Nephron progenitor cell (in vitro differentiated cells): ENCODE measurements at places on chromosomes 4 and X.

DNA sequence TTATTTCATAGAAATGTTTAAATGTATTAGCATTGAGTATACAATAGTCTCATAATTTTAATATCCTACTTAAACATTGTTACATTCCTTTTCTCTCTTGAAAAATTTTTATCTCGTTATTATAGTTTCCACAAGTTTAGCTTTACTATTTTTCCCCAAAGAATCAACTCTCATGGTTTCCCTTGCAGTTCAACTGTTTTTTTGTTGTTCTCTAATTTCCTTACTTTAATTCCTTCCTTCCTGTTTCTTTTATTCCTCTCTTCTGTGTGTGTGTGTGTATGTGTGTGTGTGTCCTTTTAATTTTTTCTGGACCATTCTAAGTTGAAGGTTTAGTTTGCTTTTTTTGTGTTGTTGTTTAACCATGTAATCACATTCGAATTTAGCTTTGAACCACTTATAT lies 171.1 kb downstream of the GASK1B start:
- no peak for DNase-seq

DNA sequence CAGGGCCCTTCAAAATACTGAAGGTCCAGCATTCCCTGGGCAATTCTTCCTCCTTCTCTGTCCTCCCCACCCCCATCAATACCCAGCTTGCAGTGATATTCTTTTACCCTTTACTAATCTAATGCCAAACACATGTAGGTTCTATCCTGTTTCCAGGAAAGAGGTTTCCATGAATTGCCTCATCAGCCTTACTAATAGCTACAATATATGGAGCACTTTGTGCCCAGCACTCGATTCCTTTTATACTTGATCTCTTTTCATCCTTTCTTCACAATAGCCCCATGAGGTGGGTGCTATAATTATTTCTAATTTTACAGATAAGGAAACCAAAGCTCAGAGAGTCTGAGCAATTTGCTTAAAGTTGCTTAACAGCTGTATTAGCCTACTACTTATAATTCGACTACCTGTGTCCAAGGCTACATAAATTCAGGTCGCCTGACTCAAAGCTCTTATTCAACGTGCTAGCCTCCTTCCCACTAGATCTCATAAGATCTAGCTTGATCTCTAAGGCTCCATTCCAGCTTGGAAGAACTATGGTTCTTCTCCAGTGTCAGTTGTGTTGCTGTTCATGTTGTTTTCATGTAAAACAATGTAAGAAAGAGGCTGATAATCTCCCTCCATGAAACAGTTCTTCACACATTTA lies 229.6 kb upstream of the PGRMC2 start:
- no peak for DNase-seq

DNA sequence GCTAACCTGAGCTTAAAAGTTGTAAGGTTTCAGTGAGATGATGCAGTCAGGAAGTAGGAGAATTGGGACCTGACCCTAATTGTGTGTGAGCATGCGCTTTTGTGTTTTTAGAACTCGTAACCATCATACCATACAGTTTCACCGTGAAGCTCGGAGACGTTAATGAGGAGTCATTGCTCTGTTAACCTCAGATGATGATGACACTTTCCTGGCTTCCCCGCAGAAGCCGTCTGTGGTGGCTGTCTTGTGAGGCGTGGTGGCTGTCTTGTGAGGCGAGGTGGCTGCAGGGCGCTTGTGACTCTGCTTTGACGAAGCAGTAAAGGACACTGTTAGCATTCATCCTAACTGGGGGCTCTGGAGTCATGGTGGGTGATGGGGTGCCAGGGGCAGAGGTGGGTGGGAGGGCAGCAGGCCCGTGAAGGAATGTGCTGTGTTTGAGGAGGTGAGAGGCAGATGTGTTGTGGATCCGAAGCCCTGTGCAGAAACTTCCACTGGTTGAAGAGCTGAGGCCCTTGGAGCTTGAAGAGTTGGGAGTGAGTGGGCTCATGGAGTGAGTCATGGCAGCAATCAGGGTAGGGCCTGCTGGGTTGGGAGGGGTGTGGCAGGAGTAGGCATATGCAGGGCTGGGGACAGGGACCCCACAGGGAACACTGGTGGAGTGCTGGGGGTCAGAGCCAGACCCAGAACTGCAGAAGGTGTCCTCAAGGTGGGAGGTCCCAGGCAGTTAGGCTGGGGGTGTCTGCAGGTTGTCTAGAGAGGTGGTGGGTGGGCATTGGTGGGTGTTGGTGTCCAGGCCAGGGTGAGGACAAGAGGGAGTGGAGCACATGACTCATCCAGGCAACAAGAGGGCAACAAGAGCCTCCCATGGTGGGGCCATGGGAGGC lies 57.4 kb downstream of the NSD2 start:
- DNase-seq, result no peak

- no peak for DNase-seq
Observed at GRCh38 chr4:818106-818921, 7.6 kb downstream of the CPLX1 start.

GRCh38 chr4:38565271-38566199 lies 98.5 kb upstream of the KLF3 start:
- DNase-seq, result no peak

- DNase-seq, result no peak
Observed at GRCh38 chr4:154720123-154720522, 23.7 kb upstream of the LRAT start.

DNA sequence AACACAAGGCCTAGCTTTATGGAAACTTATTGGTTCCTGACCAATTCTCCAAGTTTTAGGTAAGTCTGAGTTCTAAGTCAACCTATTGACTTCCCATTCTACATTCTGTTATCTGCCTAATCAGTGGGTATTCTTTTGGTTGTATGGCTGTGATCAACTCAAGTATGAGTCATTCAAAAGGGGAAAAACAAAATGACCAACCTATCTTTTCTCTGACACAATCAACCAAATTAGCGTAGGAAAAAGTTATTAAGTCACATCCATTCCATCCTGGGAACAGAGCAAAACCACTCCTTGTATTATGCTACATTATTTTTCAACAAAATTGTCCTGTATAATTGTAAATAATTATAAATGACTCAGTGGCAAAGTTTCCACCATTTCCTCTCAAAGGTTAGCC lies 136.2 kb downstream of the SHROOM4 start:
- no peak for DNase-seq

DNA sequence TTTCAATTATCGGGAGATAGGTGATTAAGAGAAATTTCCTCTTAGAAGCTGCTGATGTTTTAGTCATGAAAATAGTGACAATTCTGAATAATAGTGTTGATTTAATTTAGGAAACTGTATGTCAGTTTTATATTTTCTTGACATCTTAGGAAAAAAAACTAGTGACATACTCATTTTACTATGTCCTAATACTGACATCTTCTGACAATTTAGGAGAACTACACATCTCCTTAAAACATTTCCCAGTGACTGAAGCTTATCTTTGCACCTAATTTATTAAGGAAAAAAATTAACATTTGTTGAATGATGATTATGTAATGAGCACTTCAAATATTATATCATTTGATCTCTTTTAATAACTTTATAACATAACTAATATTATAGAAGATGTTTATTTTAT lies 42.0 kb upstream of the RBMXL3 start:
- no peak for DNase-seq

DNA sequence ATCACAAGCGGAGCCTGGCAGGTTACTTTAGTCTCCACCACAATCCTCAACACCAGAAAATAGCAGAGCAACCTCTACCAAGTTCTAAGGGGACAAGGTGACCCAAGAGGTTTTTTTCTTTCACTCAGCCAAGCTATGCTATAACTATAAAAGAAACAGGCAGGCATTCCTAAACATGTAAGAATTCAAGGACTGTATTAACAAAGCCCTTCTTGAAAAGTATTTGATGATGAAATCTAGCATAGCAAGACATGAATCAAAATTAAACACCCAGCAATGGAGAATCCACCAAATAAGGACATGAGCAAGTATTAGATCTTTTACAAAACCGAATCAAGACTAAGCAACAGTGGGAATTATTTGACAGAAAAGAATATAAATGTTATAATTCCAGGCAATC lies 25.7 kb upstream of the C1QTNF7 start:
- no peak for DNase-seq

DNA sequence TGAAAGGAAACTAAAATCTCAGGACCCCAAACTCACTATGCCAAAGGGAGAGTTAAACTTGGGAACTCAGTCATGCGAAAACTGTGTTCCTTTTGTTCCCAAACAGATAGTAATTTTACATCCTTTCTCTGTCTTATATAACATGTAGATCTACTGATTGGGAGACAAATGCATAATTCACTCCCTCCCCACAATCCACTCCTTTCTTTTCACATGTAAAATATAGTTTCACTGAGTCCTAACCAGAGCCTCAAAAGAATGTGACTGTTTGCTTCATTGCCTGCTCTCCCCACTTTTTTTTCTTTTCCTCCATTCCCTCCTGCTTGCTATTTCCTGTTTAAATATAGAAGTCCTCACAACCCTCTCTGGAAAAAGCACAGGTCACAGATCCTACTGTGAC lies 699.3 kb upstream of the ADGRL3 start:
- DNase-seq, result no peak

GRCh38 chr4:814312-814850 lies 11.5 kb downstream of the CPLX1 start:
- DNase-seq, result no peak

DNA sequence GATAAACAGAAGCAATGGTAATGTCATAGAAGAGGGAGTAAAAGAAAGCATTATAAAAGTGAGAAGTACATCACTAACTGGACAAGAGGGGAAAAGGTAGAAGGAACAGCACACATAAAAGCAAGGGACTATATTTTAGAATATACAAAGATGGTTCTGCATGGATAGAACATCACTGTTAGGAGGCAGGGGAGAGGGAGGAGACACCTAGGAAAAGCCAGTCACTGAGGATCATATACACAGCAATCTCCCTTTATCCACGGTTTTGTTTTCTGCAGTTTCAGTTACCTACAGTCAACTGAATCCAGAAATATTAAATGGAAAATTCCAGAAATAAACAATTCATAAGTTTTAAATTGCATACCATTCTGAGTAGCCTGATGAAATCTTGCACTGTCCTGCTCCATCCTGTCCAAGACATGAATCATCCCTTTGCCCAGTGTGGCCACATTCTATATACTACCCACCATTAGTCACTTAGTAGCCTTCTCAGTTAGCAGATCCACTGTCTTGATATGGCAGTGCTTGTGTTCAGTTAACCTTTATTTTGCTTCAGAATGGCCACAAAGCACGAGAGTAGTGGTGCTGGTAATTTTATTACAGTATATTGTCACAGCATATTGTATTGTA lies 74.2 kb downstream of the PPA2 start:
- DNase-seq, result no peak

DNA sequence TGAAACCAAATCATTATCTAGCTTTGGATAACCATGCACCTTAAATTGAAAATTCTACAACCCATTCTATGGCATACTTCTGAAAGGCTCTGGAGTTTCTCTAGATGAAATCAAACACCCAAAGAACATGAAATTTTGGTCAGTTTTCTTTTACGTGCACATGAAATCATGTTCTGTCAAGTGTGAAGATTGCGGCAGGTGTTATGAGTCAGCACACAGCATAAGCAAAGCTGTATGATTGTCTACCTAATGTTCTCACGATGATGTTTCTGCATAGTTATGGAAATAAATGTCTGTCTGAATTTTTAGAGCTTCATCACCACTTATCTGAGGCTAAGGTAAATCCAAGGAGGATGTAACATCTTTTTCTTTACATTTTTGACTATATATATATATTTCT lies 495.3 kb downstream of the IL1RAPL1 start:
- no peak for DNase-seq

GRCh38 chr4:139368998-139369397 lies 66.7 kb upstream of the NDUFC1 start:
- no peak for DNase-seq

DNA sequence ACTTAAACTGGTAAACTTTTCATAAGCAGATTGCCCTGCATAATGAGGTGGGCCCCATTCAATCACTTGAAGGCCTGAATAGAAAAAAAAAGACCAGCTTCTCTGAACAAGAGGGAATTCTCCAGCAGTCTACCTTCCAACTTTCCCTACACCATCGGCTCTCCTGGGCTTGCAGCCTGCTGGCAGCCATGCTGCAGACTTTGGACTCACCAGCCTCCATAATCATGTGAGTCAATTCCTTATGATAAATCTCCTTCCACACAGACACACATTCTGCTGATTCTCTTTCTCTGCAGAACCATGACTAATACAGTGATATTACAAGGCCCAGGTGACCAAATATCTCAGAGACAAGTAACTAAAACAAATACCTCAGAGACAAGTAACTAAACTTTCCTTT lies 113.8 kb upstream of the WDR17 start:
- DNase-seq, result no peak

GRCh38 chr4:19259920-19260319 lies 991.8 kb upstream of the SLIT2 start:
- no peak for DNase-seq

GRCh38 chrX:54633641-54634040 lies 103.6 kb downstream of the GNL3L start:
- DNase-seq, result no peak

DNA sequence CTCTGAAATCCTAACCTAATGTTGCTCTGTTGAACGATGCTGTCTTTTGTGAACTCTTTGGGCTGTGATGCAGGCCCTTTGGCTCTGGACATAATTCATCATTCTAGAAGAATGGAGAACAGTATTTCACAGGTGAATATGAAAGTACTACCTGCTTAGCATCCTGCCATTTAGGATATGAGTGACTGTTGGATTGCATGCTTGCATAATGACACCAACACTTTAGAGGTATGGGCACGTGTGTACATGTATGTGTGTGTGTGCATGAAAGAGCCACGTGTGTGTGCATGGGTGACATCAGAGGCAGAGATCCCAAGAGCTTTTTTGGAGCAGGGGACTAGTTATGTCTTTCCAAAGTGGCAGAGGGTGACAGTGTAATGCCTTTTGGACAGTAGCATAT lies 70.2 kb upstream of the ZNF518B start:
- no peak for DNase-seq

GRCh38 chrX:150635952-150636351 lies 57.2 kb upstream of the MTMR1 start:
- no peak for DNase-seq

DNA sequence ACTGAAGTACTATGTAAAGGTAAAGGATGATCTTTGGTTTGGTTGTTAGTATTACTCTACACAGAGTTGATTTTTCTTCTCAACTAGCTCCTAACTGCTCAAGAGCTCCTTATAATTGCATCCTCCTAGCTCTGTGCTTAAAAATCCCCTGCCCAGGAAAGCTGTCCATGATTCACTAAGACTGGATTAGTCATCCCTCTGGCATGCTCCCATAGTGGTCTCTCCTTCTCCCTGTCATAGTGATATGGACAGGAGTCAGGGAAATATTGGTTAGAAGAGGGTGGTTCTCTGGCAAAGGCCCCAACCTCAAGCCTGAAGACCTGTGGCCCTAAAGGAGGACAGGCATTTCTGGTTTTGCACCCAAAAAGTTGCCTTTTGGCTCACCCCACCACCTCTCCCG lies 242.3 kb upstream of the KCNIP4 start:
- DNase-seq, result no peak

DNA sequence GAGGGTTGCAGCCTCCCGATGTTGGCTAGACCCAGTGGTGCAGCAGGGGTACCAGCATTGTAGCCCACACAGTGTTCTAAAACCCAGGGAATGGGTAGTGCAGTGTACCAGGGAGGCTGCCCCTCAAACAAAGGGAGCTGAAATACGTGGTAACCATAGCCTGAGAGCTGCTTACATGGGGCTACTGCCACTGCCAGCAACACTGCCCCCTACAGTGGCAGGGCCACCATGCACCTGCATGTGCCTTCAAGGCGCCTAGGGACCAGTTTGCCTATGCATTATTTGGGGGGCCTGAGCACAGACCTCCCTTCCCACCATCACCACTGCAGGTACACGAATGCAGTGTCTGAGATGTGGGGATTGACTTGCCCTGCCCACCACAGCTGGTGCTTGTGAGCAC lies 21.0 kb upstream of the BMP15 start:
- DNase-seq, result no peak
